Stimulated activated CD4-positive, alpha-beta T cell treated with anti-CD3 and anti-CD28 coated beads, Interleukin-4, amount 100 ng/mL, for 48 hours (primary cell): ENCODE measurements at places on chromosomes 7 and 10.

GRCh38 chr7:28276298-28276697 lies 95.7 kb upstream of the JAZF1 start:
- DNase-seq: no peak

DNA sequence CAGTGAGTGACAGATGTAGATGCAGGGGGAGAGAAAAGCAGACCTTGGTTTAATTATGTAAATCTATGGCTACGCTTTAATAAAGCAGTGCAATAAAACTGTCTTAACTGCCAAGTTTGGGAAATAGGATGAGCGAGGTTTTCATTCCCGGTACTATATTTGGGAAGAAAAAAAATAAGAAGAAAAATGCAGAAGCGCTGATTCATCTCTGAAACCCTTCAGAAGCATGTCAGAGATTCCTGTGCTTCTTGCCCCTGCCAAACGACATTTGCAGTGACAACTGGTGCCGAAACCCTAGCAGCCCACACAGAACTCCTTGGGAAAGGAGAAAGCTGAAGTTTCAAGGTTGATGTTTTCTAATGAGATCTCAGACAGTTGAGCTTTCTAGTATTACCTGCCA lies 380.7 kb downstream of the REEP3 start:
- DNase-seq: no peak

DNA sequence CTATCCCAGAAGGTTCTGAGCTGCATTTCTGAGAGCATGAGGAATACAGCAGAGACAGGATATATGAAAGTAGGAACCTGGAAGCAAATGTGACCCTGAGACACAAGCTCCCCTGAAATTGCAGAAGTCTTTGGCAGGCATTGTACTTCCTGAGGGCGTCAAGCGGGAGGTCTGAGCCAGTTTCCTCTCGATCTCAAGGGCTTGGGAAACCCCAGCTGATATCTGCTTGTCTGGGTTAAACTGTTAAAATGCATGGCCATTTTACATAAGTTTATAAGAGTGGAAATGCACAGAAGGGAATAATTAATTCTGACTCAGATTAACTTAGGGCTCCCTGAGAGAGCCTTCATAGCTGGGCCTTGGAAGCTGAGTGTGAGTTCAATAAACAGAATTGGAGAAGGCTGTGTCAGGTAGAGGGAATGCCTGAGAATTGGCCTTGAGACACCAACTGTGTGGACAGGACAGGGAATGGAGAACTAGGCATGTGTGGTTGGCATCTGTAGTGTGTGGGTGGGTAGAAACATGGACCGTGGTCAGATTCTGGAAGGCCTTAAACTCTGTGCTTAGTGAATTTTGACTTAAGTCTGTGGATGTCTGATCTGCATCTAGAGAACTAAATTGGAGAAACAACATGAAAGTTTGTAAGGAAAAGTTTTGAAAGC lies 53.3 kb downstream of the WIPF3 start:
- DNase-seq: no peak

DNA sequence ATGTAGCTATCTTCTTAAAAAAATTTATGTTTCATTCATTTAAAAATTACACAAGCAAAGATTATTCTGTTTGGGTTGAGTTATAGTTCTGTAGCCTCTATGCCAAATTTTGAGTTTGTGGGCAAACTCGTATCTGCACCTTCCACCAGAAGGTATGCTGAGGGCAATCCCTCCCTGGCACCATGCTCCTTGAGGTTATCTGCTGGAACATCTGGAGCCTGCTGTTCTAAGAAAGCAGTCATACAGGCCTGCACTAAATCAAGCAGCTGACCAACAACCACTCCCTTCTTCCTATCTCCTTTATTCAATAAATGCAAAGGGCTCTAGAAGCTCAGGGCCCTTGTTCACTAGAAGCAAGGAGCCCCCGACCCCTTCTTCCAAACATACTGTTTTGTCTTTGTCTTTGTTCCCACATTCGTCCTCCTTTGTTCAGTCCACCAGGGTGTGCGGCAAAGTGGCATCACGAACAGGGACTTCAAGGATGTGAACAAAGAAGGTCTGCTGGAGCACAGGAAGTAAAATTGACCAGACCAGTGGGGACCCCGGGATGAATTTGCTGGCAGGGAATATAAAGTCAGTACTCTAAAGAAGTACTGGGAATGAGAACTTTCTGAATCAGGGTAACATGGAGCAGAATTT lies 36.4 kb downstream of the OR13A1 start:
- DNase-seq: no peak

- no peak for DNase-seq
Measured at GRCh38 chr7:158727690-158728089, 23.1 kb upstream of the NCAPG2 start.

DNA sequence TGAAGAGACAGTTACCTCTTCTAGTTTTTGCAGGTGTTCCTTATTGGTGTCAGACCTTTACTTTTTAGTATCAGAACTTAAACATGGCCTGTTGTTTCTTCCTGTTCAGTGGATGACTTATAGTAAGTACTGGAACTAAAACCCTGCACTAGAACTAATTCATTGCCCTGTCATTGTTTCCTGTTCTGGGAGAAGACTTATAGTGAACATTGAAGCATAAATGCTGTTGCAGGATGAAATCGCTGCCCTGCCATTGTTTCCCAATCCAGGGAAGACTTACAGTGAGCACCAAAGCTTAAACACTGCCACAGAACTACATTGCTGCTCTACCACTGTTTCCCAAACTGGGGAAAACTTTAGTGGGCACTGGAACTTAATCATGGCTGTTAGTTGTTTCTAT lies 13.1 kb downstream of the IPMK start:
- no peak for DNase-seq

- no peak for DNase-seq
Measured at GRCh38 chr7:12757443-12757842, 70.0 kb downstream of the ARL4A start.

DNA sequence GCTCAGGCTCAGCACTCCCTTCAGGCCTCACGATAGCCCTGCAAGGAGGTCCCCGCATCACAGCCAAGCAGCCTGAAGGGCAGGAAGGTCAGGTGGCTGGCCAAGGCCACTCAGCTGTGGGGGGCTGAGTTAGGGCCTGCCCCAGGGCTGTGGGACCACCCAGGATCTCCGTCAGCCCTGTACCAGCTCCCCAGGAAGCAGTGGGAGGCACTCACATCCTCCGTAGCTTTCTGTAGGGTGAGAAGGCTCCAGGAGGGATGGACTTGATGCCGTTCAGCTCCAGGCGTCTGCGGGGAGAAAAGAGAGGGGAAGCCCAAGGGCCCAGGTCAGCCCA lies 125.9 kb downstream of the SLIT1 start:
- no peak for DNase-seq

- no peak for DNase-seq
Measured at GRCh38 chr10:70475661-70476060, 2.9 kb upstream of the PALD1 start.

DNA sequence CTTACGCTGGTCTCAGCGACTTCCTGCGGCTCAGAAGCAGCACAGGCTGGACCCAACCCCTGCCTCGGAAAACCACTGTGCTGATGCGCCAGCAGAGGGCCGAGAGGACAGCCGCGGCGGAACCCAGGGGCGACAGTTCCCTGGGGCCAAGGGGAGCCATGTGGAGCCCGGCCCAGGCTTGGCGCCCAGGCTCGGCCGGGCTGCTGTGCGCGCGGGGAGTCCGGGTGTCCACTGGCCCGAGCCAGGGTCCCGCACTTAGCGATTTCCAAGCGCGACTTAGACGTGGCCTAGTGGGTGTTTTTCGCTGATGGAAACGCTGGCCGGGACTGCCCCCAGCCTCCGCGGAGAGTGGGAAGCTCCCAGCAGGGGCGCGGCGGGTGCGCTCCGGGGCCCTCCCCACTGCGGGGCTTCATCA lies 18.6 kb upstream of the ZNF32 start:
- no peak for DNase-seq

GRCh38 chr7:157550300-157551275 lies 213.8 kb downstream of the DNAJB6 start:
- DNase-seq: no peak

DNA sequence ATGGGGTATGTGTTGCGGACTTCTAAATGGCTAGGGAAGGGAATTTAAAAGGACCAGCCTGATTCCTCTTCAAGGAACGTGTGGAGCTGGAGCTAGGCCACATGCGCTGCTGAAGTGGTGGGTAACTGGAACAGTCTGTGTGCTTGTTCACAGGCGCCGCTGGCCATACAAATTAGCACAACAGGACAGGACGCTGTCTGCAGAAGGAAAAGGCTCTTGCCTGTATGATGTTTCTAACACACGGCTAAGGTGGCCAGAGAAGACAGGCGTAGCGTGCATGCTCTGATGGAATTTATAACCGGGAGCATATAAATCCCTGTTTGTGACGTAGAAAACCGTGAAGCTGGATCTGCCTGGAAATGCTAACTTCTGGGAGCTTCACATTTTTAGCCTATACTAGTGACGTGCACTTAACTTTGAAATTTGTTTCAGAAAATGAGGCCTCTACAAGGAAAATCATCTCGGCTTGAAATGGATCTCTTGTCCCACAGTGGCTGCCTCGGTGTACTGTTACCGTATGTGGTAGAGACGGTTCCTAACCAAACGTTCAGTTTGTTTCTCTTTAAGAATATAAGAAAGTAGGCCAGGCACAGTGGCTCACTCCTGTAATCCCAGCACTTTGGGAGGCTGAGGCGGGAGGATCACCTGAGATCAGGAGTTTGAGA lies 569.4 kb downstream of the PTPRN2 start:
- no peak for DNase-seq

DNA sequence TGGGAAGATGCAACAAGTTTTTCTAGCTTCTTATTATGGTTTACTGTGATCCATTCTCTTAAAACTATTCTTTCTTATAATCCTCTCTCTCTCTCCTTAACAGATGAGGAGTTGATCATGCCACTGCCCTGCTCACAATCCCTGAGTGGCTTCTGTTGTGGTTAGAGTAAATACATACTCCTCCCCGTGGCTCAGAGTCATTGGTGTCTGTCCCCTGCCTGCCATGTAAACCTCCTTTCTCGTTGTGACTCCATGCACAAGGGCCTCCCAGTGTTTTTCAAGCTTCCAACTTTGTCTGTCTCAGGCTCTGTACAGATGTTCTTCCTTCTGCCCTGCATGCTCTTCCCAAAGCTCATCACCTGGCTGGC lies 20.4 kb downstream of the CCNY start:
- DNase-seq: no peak

DNA sequence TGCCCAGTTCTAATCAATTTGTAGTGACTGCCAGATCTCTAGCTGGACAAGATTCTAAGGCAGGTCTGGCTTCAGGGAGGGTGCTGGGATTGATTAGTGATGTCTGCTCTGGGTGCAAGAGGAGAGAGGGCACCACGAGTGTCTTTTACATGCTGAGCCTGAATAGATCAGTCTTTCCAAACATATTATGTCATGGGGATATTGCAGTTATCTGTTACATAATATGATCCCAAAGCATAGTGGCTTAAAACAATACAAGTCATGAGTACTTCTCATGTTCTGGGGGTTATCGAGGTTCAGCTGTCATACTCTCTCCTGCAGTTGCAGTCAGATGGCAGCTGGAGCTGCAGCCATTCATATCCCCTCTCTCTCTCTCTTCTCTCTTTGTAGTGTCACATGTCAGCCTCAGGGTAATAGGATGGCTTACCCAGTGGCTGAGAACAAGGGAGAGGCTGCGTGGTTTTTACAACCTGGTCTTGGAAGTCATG lies 26.0 kb downstream of the SLC29A3 start:
- no peak for DNase-seq

DNA sequence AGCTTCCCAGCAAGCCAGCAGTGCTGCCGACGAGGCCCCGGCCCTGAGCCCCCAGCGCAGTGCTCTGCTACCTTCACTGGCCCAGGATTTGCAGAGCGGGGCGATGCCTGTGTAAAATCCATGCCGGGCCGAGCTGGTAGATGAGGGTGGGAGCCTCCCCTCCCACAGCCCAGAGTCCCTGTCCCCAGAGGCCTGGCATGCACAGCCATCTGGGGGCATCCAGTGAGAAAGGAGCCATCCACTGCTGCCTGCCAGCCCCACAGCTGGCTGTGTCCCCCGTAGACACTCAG lies 116.7 kb downstream of the RGS10 start:
- no peak for DNase-seq

- DNase-seq: no peak
Measured at GRCh38 chr10:78408671-78409472, 375.2 kb downstream of the RPS24 start.

DNA sequence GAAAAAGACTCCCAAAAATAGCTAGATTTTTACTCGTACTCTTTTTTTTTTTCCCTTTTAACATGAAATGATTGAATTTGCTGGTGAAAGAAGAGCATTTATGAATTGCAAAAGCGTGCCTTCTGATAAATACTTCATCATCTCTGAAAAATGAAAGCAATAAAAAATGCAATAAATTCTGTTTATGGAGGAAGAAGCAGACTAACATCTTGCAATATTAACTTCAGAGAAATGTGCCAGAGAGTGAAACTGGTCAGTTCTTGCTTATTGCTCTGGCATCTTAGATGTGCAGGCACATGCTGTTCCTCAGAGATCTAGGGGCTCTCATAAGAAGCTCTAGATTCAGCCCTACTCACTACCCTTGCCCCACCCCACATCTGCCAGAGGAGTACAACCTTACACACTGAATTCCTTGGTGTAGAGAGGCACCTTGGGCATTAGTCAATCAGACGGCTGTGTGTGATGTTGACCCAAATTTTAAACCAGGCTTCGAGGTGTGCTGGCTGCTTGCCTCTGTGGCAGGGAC lies 891.1 kb upstream of the GHITM start:
- no peak for DNase-seq

DNA sequence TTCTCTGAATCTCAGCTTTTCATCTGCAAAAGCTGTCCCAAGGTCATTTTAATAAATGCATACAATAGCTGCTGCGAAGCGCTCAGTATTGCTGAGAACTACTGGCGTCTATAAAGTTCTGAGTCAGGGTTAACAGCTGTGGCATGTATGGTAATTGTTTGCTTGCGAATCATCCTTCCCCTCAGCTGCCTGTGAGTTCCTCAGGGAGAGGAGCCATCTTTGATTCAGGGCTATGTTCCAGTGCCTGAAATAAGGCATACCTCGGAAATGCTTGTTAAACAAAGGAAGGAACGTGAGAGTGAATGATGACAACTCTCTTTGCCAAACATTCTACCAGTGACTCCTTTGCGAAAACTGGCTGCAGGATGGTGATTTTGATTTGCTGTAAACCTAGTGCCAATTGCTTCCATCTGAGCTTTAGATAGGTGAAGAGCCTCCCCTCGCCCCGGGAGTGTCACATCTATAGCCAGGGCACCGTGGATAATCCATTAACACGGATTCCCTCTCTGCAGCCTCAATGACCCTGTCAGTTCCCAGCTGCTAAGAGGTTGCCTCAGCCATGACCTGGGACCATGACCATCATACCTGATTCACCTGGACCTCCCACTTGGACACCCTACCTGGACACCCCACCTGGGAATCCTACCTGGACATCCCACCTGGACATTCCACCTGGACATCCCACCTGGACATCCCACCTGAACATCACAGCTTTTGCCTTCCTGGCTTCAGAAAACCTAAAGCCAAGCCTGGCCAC lies 39.6 kb downstream of the GPRIN2 start:
- no peak for DNase-seq
